ENCODE measurements at places on chromosomes 2 and 18. TPM values are rescaled to one million over a fixed set of nuclear protein-coding genes. Genes with fewer than 3 reads are reported as not detected.
A peak's percentile ranks its signal among the peaks of the same experiment; 100 is the strongest.

SAG gene
- not detected for total RNA-seq

KRTCAP3 gene
- 1.9 TPM for total RNA-seq

SLC9A4 gene
- total RNA-seq = 0.07 TPM

DNA sequence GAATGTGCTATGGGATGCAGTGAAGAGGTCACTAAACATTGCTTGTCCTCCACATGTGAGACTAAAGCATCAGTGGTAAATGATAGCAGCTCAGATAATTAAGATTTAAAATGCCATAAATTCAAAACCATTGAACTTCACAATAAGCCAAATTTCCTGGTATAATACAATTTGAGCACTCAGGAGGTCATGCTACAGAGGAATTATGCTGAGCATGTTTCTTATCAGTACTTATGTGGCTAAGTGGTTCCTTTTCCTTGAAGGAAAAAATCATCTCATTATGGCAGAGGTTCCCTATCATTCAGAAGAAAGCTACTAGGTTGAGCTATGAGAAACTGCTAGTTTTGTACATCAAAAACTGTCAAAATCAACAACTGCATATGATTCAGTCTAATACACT is 156.6 kb downstream of the AGPS start:
- DNase-seq = peak; percentile 4

- peak; percentile 82 for DNase-seq
Observed at GRCh38 chr2:151306621-151307020, 17.2 kb upstream of the NMI start.

GRCh38 chr2:239912938-239913635 is 112.1 kb downstream of the NDUFA10 start:
- no peak for DNase-seq

GRCh38 chr2:189393440-189394111 is 47.7 kb upstream of the WDR75 start:
- peak; percentile 98 for DNase-seq

- peak; percentile 40 for DNase-seq
Observed at GRCh38 chr2:158079672-158080071, 22.0 kb upstream of the UPP2 start.

DNA sequence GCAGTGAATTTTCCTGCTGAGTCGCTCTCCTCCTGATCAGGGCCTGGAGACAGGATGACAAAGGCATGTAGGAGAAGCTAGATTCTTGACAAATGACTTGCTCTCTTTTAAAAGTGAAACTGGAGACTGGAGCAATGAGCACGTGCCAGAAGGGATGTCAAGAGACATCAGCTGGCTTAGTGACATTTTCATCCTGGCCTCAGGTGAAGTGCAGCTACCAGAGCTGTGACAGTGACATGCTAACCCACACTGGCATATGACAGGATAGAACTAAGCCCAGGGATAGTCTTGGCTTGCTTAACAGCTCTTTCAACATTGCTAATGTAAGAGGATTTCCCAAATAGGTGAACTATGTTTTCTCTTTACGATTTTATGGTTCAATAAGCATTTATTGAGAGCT is 757.5 kb upstream of the DDX18 start:
- DNase-seq = no peak

- peak; percentile 48 for DNase-seq
Observed at GRCh38 chr2:211127501-211127900, 571.1 kb downstream of the CPS1 start.

GRCh38 chr2:82089518-82089917 is 1785.0 kb upstream of the LRRTM1 start:
- DNase-seq = no peak
